ENCODE measurements at places on chromosomes 1 and 21.
A peak's percentile ranks its signal among the peaks of the same experiment; 100 is the strongest.

- no peak for DNase-seq
Measured at GRCh38 chr1:179108644-179109043, 26.8 kb downstream of the TOR3A start.

DNA sequence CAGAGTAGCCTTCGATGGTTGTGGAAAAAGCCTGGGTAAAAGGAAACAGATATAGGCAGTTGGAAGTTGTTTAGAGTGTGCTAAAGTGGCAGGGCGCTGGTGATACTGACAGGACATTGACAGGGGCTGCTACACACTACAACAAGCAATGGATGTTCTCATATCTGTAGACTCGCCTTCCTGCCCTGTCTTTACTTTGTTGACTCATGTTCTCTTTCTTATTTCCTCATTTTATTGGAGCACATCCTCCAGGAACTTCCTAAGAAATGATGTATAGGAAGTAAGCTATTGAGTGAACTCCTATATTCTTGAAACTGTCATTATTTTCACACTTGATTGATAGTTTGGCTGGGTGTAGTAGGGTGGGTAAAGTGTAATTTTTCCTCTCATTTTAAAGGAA is 51.0 kb downstream of the C4BPA start:
- no peak for DNase-seq

DNA sequence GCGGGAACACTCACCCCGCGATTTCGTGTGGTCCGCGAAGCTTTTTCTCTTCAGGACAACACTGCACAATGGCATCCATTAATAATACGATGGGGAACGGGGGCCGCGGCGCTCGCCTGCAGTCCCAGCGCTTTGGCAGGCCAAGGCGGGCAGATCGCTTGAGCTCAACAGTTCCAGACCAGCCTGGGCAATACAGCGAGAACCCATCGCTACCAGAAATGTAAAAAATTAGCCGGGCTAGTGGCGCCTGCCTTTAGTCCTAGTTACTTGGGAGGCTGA is 17.7 kb downstream of the OR2C3 start:
- DNase-seq = no peak

GRCh38 chr1:109138358-109138757 is 24.4 kb downstream of the ELAPOR1 start:
- no peak for DNase-seq

DNA sequence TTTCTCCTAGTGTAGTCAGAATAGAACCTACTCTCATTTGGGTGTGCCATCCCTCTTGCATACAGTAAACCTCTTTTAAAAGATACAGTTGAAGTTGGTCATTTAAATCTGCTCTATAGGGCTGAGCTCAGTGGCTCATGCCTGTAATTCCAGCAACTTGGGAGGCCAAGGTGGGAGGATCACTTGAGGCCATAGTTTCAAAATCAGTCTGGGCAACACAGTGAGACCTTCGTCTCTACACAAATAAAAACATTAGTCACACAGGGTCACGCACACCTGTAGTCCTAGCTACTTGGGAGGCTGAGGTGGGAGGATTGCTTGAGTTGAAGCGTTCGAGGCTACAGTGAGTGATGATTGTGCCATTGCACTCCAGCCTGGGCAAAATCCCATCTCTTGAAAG is 183.8 kb downstream of the LHX8 start:
- DNase-seq = no peak

DNA sequence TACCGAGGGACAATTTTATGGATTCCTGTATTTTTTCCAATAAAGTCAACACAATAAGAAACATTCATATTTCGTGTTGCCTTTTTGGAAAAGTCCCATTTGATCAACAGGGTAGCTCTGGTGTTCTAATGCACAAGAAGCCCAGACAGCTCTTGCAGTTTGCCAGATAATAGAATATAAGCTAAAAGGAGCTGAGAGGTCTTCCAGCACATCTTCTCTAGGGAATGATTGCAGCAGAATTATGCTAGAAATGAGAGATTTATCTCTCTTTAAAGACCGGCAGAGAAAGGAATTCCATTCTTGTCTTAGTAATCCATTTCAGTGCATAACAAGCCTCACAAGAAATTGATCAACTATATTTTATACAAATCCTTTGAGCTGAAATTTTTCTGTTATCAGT is 25.0 kb upstream of the DDX59 start:
- DNase-seq = no peak

GRCh38 chr1:119795261-119796200 is 15.7 kb downstream of the REG4 start:
- DNase-seq = no peak

- DNase-seq = no peak
Measured at GRCh38 chr1:207808322-207808705, 56.5 kb downstream of the CD46 start.

GRCh38 chr1:10941891-10942541 is 70.4 kb upstream of the TARDBP start:
- DNase-seq = peak; percentile 89

GRCh38 chr1:173128742-173129141 is 78.0 kb upstream of the TNFSF18 start:
- DNase-seq = no peak

GRCh38 chr1:34426325-34426896 is 249.7 kb downstream of the C1orf94 start:
- no peak for DNase-seq
